MV-4-11 (cell line): ENCODE measurements at places on chromosomes 11 and 22.

DNA sequence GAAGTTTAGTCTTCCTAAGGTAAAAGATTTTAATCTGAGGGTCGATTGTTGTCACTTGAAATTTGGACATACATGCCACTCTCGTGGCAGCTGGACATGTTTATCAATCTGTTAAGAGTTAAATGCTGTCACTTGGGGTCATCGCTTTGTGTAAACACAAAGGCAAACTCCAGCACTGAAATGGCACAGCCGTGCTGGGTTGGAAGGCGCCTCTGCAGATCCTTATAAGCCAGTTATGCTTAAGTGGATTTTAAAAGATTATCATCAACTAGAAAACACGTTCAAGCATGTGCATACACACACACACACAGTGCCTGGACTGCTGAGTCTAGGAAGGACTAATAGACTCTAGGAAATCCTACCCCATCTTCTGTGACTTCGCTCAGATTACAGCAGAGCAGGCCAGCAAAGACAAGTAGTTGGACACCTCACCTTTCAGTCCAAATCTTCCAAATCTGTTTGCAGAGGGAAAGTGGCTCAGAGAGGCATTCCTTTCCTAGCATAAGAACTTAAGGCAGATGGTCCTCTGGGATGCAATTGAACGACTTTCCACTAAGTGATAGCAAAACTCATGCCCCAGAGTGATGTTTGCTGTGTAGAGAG lies 83.7 kb downstream of the CACNG2 start:
- DNase-seq = no peak

DNA sequence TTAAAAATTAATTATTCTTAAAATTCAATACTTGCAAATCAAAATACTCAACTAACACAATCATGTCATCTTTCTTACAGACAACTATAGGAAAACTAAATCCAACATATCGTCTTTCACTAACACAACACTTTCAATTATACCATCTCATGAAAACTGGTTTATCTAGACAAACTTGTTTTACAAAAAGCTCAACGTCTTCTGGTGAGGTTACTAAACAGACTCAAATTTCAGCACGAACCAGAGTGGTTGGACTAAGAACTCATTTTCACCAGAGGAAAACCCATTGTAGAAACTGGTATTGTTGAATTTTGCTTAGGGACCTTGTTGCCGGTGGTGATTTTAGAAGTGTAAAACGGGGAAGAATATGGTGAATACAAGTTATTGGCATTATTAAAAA lies 52.2 kb downstream of the NUP98 start:
- DNase-seq = no peak

- no peak for DNase-seq
Observed at GRCh38 chr22:39176714-39177455, 24.4 kb upstream of the CBX7 start.

DNA sequence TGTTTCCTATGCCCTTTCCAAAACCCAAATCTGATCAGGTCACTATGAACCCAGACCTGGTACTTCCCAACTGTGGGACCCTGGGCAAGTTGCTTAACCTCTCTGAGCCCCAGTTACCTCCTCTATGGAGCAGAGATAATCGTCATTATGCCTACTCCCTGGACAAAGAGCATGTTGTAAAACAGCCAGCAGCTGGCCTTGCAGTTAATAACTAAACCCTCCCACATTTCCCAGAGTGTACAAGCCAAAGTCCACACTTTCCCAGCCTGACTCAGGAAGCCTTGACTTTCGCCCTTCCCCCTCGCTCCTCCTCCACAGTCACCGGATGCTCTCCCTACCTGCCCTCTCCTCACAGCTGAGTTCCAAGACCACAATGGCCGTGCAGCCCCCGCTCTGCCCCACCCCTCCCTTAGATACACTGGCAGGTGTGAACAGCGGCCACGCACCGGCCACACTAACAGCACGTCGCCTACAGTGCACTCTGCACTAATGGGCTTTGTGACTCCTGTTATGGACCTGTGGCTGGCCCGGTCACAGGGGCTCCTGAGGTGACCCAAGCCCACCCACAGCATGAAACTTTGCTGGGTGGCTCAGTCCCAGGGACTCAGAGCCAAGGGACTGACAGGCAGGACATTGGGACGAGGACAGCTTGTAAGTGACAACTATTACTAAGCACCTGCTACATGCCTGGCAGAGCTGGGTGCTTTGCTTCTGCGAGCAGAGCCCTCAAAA lies 15.6 kb upstream of the MFNG start:
- no peak for DNase-seq

- no peak for DNase-seq
Observed at GRCh38 chr11:56172256-56172830, 4.1 kb upstream of the OR5J2 start.

GRCh38 chr11:124075841-124076651 lies 34.9 kb upstream of the OR10G7 start:
- DNase-seq = no peak

DNA sequence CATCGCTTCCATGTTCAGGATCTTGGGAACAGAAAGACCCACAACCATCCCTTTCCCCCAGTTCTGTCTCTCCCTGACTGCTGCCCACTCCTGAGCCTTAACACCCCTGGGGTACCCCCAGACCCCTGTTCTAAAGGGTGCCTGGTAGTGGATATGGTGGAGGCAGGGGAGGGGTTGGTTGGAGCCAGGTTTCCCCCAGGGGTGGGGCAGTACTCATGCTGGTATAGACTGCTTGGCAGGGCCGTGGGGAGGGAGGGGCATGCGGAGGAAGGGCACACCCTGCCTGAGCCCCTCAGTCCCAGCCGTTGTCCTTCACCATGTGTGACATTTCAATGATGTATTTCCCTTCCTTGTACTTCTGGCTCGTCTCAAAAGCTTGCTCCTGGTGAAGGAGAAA lies 4.0 kb downstream of the YPEL4 start:
- DNase-seq = no peak

- peak; percentile 38 for DNase-seq
Observed at GRCh38 chr22:19970479-19971275, 29.1 kb upstream of the TXNRD2 start.

GRCh38 chr11:27688076-27688475 lies 12.2 kb downstream of the BDNF start:
- no peak for DNase-seq

- no peak for DNase-seq
Observed at GRCh38 chr11:24642648-24643047, 145.8 kb downstream of the LUZP2 start.

GRCh38 chr11:98307827-98308491 lies 712.8 kb upstream of the CNTN5 start:
- DNase-seq = no peak

- no peak for DNase-seq
Observed at GRCh38 chr11:1510928-1511327, 24.3 kb upstream of the MOB2 start.

DNA sequence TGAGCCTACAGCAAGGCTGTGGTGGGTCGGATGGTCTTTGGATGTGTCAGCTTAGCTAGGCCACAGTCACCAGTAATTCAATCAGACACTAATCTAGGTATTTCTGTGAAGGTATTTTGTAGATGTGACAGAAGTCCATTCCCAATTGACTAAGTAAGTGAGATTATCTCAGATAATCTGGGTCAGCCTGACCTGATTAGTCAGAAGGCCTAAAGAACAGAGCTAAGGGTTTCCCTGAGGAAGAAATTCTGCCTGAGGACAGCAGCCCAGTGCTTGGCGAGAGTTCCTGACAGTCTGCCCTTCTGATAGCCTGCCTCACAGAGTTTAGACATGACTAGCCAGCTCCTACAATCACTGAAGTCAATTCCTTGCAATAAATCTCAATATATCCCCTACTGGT lies 28.7 kb downstream of the GUCD1 start:
- no peak for DNase-seq

- DNase-seq = no peak
Observed at GRCh38 chr11:109547356-109548027, 125.5 kb downstream of the C11orf87 start.

GRCh38 chr11:21262992-21263391 lies 593.6 kb downstream of the NELL1 start:
- no peak for DNase-seq

- no peak for DNase-seq
Observed at GRCh38 chr22:35837101-35837727, 119.5 kb downstream of the APOL5 start.

DNA sequence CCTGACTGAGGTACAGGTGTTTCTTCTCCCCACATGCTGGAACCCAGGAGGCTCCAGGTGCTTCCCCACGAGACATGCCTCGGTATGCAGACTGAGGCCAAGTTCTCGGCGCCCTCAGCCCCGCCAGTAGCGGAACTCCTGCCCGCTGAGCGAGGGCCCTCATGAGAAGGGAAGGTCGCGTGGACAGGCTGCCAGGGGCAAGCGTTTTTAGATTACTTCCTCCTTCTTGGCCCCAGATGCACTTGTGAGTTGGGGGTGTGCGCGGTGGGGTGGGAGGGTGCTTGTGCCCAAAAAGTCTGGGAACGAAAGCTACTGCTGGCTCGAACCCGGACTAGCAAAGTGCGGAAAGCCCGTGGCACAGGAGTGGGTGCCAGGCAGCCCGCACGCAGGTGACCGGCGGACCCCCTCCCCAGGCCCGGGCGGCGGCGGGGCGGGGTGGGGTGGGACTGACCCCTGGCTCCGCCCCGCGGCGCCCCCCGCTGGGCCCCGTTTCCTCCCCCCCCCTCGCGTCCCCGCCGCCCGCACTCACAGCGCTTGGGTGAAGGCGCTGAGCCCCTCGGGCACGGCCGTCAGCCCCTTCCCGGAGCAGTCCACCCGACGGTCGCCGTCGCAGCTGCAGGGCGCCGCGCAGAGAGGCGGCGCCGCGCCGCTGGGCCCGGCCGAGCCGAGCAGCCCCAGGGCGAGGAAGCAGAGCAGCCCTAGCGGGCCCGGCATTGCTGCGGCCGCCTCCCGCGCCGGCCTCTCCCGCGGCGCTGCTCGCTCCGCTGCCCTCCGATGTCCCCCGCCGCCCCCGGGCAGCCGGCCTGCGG lies 797 bp downstream of the LGR4 start:
- peak; percentile 49 for DNase-seq

DNA sequence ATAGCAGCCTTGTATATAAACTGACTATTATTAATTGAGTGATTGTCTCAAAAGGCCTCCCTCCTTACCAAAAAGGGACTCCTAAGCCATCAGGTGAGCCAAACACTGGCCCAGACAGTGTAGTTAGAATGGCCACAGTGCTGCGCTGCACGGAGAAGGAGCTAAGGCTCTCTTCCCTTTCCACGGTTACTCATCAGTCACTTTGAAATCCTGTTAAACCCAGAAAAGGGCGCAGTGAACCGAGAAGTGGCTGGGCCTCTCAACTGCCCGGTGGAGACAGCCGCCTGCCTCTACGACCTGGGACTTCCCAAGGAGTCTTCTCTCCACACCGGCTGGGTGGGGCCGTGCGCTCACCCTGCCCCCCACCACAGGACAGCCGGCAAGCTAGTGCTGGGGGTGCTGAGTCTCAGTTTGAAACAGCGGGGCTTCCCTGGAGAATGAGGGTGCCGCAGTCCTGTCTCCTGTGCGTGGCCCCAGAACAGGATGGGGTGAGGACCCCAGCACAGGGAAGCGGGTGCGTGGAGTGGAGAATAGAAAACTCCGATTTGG lies 1.3 kb downstream of the MYH9 start:
- DNase-seq = peak; percentile 55

GRCh38 chr11:92865352-92865751 lies 104.1 kb upstream of the MTNR1B start:
- DNase-seq = no peak

DNA sequence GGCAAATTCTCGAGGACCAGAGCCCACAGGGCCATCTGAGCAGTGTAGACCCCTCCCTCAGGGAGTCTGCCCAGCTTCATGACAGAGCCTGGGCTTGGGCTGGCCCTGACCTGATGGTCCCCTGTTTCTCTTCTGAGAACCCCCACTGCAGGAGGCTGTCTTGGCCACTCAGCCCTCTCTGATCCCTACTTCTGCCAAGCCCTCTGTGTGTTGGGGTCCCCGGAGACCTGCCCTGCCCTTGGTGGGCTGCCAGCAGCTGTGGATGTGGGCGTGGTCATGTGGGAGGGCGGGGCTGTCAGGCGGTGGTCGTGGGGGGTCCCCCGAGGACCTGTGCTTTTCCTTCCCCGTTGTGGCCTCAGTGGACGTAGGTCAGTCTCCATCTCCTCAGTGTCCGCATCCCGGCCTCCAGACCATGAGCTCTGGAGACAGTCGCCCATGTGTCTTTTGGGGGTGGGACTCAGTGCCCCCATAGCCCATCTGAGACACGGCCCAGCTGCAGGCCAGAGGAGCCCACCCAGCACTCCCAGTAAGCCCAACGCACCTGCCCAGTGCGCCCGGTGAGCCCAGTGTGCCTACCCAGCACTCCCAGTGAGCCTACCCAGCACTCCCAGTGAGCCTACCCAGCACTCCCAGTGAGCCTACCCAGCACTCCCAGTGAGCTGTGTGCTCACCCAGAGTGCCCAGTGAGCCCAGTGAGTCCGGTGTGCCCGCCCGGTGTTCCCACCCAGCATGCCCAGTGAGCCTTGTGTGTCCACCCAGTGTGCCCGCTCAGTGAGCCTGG lies 409.2 kb downstream of the TBC1D22A start:
- DNase-seq = no peak

DNA sequence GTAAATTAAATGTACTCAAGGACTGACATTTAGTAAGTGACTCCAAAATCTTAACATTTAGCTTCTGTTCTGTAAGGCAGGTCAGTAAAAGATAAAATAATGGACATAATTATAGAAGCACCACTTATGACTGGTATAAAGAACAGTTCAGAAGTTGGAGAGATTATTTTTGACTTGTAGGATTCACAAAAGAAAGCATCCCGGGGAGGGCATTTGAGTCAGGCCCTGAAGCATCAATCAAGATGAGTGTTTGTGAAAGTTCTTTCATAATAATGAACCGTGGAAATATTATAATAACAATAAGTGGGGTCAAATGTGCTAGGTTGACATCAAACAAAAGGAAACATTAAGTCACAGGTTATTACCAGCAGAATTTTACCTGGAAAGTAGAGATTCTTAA lies 201.9 kb downstream of the DDX10 start:
- no peak for DNase-seq

DNA sequence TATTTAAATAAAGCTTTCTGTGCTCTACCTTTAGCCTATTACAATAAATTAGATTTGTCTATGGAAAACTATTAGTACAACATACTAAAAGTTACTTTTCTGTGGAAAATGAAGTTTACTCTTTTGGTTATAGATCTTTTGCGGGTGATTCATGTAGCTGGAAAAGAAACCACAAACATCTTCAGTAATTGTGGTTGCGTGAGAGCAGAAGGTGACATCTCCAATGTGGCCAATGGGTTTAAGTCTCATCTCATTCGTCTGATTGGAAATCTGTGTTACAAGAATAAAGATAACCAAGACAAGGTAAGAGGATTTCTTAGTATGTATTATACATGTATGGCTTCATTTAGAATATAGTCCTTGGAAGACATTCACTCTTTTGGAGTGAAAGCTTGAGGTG lies 68.6 kb downstream of the ATXN10 start:
- DNase-seq = no peak

- peak; percentile 87 for DNase-seq
Observed at GRCh38 chr11:86675017-86675416, 2.6 kb upstream of the ME3 start.

- no peak for DNase-seq
Observed at GRCh38 chr11:126633330-126633729, 277.8 kb downstream of the ST3GAL4 start.

DNA sequence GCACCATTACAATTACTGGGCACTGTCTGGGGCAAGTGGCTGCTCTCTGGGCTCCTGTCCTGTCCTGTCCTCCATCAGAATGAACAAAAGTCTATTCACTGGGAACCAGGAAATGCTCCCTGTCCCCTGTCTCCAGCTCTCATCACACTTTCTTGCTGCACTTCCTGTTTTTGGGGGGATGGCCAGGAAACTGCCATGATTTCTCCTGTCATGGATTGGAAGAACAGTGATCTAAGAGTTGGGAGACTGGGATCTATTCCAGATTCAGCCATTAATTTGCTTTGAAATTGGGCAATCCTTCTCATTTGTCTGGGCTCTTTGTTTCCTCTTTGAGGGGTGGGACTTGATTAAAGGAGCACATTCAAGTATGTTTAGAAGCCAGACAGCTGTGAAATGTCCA lies 61.4 kb upstream of the KIRREL3 start:
- no peak for DNase-seq
